Activated CD8-positive, alpha-beta memory T cell treated with anti-CD3 and anti-CD28 coated beads for 1 hour (primary cell): ENCODE measurements at places on chromosomes 13 and 19.

DNA sequence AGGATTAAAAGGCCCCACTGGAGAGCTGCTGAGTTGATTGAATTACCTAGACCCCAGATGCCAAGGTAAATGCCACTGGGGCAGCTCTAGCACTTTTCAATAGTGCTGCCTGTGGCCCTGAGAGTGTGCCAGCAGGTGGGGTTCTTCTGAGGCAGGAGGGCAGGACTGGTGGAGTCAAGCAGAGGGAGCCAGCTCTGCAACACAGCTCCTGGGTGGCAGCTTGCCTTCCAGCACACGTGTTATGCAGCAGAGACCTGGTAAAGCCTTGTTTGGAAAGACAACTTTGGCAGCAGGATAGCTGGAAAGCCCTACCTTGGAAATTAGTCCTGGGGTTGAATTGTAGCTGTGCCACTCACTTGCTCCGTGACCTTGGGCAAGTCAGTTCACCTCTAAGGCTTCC, 306.6 kb downstream of the ATP8A2 start:
- no peak for DNase-seq

DNA sequence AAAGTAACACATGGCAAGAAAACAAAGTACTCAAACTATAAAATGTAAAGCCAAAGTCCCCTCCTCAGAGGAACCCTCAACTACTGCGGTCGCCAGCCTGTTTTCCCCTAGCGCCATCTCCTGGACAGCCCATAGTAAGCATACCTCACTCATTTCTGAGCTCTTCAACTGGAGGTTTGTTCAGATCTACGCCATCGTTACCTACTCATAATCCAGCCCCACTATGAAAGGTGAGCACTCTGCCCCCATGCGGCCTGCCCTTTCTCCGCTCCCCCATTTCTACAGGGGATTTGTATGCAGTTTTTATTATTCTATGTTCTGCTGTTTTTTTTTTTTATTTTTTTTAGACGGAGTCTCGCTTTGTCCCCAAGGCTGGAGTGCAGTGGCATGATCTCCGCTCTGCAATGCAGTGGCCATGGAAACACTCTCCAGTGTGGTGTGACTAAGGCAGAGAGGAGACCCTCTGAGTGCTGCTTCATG, 26.2 kb downstream of the OPA3 start:
- DNase-seq, result peak; percentile 31

GRCh38 chr19:37007587-37008220, 70.5 kb upstream of the ZNF420 start:
- DNase-seq, result no peak

DNA sequence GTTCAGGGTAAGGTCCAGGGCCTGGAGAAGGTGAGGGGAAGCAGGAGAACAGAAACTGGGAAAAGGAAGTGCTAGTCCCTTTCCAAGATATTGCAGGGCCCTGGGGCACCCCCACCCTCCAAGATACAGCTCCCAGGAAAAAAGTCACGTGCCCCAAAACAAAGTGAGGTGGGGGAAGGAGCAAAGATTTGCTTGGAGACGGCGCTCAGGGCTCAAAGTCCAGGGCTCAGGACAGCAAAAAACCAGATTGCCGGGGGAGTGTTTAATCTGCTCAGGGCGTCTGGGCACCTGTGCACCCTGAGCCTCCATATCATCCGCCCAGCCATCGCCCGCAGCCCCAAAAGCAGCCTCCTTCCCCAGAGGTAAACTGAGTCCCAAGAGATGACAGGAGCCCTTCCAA, 6.3 kb downstream of the SMIM24 start:
- no peak for DNase-seq

DNA sequence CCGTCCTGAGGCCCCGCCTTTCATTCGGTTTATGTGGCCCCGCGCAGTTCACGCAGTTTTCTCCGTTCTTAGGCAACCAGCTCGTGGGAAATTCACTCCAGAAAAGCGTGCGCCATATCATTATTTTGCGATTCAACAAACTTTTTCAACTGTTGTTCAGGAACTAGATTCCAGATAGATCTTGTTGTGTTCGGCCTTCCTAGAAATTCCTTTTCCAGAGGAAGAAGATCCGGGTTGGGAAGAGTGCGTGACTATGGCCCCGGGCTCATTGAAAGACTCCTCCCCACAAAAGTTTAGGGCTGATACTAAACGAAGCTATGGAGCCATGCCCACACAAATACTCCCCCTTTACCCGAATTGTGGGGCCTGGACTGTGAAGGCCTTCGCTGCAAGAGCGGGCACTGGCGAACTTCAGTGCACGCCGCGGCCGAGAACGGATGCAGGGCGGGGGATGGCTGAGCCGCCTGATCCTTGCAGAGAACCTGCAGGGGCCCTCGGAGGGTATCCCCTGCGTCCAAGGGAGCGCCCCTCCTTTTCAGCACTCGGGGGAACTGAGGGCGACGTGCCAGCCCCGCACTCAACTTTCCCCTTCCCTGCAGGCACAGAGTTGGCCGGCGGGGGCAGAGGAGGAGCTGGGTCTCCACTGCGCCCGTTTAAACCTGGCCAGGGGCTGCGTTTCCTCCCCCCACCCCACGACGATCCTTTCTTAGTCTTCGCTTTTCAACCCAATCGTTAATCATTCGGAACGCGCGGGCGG, 904 bp upstream of the SOX1 start:
- no peak for DNase-seq

DNA sequence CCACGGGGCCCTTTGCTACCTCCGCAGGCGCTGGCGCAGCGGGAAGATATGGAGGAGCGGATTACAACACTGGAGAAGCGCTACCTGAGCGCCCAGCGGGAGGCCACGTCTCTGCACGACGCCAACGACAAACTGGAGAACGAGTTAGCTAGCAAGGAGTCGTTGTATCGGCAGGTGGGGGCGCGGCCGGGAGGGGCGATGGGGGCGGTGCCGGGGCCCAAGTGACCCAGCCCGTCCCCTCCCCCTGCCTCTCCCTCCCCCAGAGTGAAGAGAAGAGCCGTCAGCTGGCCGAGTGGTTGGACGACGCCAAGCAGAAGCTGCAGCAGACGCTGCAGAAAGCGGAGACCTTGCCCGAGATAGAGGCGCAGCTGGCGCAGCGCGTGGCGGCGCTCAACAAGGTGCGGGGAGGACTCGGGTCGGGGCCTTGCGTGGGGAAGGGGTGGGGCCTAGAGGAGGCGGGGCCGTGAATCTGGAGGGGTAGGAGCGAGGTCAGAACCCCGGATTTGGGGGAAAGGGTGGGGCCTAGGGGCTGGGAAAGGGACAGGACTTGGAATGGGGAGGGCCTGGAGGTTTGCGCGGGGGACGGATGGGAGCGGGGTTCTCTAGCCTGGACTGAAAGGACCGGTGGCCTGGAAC, 13.7 kb downstream of the PPFIA3 start:
- DNase-seq, result no peak

- DNase-seq, result no peak
These were observed 193.2 kb upstream of the RNF113B start for GRCh38 chr13:98370261-98370660.

DNA sequence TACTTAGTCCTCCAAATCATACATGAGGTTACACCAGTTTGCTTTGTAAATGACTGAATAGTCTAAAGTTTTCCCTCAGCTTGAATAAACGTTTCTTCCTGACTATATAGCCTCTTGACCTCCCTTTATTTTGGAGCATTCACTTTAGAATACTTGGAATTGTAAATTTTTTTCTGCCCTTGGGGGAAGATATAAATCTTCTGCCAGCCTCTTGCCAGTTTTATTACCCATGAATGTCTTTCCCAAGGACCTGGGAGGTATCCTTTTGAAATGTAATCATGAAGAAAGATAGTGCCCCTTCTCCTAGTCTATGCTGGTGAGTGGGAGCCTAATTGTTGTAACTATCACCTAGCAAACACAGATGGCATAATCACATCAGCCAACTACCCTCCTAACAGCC, 2033.9 kb upstream of the PCDH20 start:
- DNase-seq, result no peak

DNA sequence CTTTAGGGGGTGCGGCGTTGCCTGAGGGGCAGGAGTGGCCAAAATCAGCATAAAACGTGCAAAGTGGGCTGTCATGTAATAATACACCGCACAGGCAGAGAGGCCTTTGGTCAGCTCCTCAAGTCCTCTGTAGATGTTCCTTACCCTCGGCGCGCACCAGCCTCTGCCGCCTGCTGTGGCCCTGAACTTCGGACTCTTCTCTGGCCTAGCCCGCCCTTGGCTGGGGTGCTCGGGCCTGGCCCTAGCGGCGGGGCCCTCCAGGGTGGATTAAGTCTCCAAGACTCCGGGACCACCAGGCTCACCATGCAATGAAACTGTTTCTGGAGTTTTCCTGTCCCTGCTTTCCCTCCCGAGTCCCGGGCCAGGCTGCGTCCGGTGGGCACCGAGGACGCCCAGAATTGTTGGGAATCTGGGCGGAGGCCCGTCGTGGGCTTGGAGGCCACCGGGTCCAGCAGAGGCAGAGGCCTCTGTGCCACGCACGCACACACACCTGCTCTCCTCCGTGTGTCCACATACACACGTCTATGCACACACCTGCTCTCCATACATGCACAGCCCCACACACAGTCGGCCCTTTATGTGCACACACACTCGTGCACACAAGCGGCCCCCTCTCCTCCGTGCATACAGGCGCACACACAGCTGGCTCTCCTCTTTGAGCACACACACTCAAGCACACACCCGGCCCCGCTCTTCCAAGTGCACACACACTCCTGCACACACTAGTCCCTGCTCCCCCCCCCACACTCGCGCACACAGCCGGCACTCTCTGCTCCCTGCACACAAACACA, 1.5 kb upstream of the TFDP1 start:
- DNase-seq, result no peak

DNA sequence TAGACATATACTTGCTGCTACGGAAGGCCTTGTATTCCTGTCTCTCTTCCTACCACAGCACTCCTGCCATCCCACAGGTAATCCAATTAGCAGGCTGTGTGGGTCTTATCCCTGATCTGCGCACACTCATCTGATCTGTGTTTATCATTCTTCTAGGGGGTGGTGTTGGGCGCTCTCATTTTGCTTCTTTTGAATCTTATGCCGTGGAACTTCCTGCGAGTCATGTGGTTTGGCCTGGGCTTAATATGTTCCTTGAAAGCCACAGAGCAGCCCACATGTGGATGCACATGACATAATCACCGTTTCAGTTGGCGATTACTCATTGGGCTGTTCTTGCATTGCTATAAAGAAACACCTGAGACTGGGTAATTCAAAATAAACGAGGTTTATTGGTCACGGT, 7.5 kb downstream of the RASA3 start:
- DNase-seq, result peak; percentile 54

DNA sequence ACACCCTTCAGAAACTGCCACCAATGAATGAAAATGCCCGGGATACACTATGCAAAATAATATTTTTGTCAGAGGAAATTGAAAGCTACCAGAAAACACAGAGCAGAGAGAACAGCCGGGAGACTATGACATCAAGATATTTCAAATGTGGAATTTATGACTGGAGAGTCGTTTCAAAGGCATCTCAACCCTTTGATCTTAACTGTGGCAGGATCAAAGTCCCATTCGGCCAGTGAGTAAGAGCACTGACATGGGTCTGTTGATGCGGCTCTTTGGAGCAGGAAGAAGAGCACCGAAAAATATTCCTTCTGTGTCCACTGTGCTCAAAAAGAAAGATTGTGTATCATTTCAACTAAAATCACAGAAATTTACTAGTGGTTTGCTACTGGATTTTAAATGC, 201.9 kb downstream of the RFC3 start:
- DNase-seq, result no peak

GRCh38 chr19:19637523-19638251, 5.8 kb downstream of the GMIP start:
- DNase-seq, result no peak

- no peak for DNase-seq
These were observed 60.0 kb downstream of the ZAR1L start for GRCh38 chr13:32254916-32255723.

DNA sequence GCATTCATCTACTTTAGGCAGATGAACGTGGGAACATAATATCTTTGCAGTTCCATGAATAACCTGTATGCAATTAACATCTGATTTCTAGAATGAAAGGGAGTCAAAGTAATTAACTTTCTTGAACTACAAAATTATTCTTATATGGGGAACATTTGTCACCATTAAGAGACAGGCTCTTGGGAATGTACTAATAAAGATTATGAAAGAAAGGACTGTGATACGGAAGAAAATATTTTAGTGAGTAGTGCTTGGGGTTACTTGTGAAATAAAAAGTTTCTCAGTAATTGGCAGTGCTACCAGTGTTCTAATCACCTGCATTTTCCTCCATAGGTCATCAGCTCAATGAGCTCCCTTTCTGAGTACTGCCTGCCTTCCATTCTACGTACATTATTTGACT, 85.4 kb downstream of the FRY start:
- no peak for DNase-seq

GRCh38 chr13:101626925-101627555, 174.6 kb downstream of the ITGBL1 start:
- DNase-seq, result no peak

- DNase-seq, result no peak
These were observed 1200.7 kb downstream of the SLITRK1 start for GRCh38 chr13:82681535-82681934.

DNA sequence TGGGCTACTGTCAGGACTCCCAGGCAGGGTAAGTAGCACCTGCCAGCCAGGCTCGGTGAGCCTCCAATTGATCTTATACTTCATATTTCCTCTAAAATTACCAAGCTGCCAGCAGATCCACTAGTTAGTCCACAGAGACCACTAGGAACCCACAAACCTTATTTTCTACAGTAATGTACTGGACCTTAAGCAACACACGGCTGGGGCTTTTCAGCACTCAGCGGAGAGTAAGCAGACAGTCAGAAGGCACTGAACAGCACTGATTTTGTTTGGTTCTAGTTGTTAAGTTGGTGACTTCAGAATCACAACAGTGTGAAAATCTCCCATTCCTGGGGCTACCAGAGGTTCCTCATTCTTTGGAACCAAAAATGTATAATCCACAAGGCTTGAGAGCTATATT, 56.1 kb downstream of the MRPL57 start:
- DNase-seq, result no peak

- DNase-seq, result no peak
These were observed 240.0 kb upstream of the SGCG start for GRCh38 chr13:22940736-22941135.

- DNase-seq, result no peak
These were observed 342.6 kb downstream of the MTUS2 start for GRCh38 chr13:29162638-29163235.

GRCh38 chr19:51589511-51589910, 18.4 kb downstream of the ZNF175 start:
- no peak for DNase-seq

DNA sequence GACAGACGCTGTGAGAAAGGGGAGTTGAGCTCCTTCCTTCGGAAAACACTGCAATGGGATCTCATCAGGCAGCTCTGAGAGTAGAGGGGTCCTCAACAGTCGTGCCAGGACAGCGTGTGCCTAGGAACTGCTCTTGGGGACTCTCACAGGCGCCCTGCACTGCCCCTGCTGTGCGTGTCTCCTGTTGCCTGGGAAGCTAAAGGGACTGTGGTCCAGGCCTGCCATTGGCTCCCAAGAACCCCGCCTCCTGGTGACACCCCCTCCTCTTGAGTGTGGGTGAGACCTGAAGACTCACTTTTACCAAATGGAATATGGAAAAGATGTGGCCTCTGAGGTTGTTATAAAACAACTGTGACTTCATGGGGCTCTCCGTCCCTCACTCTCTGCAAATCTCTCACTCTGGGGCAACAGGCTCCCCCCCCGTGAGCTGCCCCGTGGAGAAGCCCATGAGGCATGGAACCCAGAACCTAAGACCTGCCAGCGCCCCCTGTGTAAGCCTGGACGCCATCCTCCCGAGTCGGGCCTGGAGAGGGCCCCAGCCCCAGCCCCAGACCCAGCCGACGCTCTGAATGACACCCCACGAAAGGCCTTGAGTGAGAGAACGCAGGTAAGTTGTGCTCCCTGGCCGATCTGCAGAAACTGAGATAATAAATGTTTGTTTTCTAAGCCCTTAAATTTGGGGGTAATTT, 302.7 kb downstream of the FGF9 start:
- DNase-seq, result no peak

- no peak for DNase-seq
These were observed 36.4 kb downstream of the NAXD start for GRCh38 chr13:110651726-110652230.
